ENCODE measurements at places on chromosomes 4 and X.
A peak's percentile ranks its signal among the peaks of the same experiment; 100 is the strongest.

- DNase-seq: no peak
Measured at GRCh38 chr4:52102587-52102986, 51.5 kb downstream of the SPATA18 start.

GRCh38 chr4:139553751-139554641 is 2.0 kb downstream of the SETD7 start:
- DNase-seq: no peak

- no peak for DNase-seq
Measured at GRCh38 chrX:78923198-78924015, 21.8 kb upstream of the P2RY10 start.

GRCh38 chr4:138677212-138677611 is 338.4 kb upstream of the NOCT start:
- no peak for DNase-seq

GRCh38 chr4:185068837-185069236 is 50.5 kb downstream of the HELT start:
- no peak for DNase-seq

DNA sequence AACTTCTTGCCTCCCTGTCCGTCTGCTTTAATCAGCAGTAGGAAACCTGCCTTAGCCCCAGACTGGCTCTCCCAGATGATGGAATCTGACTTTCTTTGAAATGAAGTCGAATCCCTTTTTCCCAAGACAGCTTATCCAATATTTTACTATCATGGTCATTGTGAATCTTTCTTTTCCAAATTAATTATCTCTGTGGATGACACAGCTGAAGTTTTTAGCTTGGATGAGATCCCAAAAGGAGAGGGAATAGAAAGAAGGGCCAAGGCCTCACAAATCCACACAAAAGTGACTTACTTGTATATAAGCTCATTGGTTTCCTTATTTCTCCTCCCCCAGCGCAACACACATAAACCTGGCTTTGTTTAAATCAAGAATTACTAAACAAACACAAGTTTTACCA is 100.6 kb downstream of the RASL11B start:
- no peak for DNase-seq

DNA sequence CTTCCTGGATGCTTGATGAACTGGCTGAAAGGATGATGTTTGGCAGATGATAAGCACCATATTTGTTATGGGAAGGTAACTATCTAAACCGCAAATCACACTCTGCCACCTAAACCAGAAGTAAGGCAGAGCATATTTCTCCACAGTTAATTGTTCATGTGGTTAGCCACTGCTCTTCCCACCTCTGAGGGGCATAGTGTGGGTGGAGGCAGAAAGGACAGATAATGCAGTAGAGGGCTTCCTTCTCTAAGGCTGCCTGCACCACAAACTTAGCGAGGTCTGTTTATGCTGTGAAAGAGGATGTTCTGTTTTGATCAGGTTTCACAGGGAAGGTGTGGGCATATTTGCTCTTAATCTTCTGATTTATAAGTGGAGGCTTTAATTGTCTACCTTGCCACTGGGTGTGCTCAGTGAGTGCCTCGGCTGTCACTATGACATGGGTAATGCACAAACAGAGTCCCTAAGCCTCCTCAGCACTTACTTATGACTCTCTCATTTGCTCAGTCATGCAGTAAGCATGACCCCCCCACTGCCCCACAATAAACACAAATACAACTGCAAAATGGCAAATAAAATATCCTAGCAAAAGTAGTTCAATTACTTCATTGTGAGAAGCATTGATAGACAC is 401.0 kb downstream of the TMA16 start:
- DNase-seq: no peak

DNA sequence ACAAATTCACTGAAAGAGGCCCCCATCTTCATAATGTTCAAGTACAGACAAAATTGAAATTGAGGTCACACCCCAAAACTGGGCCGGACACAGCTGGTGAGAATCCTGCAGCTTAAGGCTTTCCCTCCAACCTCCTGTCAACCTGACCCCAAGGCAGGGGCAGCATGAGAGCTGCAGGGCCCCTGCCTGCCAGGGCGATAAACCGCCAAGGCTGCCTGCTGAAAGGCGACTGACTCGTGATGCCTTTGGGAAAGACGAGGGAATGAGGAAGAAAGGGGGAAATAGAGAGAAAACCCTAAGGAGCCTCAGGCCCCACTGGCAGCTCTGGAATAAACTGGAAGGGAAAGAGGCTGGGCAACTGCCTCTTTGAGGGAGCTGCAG is 7.3 kb upstream of the IRAK1 start:
- no peak for DNase-seq

GRCh38 chr4:176841711-176842112 is 49.0 kb upstream of the VEGFC start:
- DNase-seq: no peak

- no peak for DNase-seq
Measured at GRCh38 chr4:152673489-152673888, 6.3 kb downstream of the TMEM154 start.

DNA sequence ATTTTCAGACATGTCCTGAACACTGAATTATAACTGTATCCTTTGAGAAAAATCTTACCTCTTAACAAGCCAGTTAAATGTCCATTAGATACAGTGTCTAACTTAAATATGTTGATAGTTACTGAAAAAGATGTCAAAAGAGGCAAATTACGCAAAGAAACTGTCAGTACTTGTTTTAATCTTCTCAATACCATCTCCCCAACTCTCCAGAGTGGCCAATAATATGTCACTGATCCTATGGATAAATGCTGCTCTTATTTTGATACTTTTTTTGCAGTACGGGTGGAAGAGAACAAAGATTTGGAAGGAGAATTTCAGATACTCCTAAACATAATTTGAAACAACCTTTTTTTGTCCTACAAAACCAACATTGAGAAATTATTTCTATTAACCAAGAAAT is 192.7 kb downstream of the CBR4 start:
- DNase-seq: no peak

- no peak for DNase-seq
Measured at GRCh38 chr4:26242451-26242850, 78.4 kb upstream of the RBPJ start.

- no peak for DNase-seq
Measured at GRCh38 chrX:110046001-110046400, 43.1 kb downstream of the TMEM164 start.

DNA sequence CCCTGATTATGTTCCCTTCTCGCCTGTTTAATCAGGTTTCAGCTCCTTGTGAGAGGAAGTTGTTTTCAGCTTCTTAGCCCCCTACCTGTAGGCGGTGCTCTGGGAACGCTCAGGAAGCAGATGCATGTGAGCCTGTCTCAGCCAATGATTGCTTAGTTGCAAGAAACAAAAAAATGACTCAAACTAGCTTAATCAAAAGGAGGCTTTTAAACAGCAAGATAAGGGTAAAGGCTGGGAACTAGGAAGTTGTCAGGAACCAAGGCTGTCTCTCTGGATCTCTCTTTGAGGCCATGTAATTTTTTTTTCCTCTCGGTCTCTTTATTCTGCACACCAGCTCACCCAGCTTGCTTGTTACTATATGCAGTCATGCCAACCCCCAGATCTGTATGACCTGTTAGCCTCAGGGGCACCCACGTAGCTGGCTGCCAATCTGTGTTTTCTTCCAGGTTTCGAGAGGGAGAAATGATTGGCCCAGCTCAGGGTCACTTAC is 109.1 kb downstream of the PTTG2 start:
- DNase-seq: no peak

GRCh38 chr4:67988991-67989390 is 25.7 kb upstream of the TMPRSS11A start:
- no peak for DNase-seq

DNA sequence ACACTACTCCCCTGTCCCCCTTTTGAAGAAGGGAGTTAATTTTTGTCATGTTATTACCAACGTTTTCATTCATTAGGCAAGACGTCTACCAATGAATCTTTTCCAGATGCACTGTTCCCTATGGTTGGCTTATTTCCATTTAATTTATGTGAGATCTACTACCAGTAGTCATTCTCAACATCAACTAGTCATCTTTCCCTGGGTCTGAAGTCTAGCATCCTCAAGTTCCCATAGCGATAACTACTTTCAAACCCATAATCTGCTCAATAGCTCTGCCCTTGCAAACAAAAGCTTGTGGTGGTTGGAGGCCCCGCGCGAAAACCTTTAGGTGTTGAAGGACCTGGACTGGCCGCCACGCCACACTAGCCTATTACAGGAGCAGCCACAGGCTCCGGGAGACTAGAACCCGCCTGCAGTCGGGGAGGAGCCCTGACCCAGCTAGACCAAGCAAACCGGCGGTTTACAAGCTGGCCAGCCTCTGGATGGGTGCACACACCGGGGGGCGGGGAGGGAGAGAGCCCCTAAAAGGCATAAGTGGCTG is 746 bp downstream of the PPAT start:
- peak; percentile 12 for DNase-seq

DNA sequence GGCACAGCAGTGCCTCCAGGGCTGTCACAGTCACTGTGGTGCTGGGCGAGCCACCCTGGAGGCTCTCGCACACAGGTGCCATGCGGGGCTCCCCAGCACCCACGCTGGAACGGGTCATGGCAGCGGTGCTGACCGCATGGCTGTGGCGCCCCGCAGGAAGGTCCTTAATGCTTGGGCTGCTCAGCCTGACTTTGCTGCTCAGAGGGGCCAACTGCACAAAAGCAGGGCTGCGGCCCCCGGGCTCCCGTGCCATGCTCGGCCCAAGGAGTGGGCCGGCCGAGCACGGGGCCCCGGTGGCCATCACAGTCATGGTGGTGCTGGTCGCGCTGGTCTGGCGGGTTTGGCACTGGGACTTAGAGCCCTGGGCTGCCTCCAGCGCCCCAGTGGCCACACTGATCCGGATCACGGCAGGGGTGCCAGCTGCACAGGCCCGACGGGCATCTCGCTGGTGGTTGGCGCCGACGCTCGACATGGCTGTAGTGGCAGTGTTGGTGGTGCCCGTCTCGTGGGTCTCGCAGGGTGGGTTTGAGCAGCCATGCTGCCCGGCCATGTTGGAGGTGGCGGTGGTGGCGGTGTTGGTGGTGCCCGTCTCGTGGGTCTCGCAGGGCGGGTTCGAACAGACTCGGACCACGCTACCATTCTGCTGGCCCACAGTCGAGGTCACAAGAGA is 10.2 kb upstream of the RENBP start:
- DNase-seq: no peak

GRCh38 chr4:73735231-73735630 is 5.1 kb upstream of the CXCL8 start:
- no peak for DNase-seq

DNA sequence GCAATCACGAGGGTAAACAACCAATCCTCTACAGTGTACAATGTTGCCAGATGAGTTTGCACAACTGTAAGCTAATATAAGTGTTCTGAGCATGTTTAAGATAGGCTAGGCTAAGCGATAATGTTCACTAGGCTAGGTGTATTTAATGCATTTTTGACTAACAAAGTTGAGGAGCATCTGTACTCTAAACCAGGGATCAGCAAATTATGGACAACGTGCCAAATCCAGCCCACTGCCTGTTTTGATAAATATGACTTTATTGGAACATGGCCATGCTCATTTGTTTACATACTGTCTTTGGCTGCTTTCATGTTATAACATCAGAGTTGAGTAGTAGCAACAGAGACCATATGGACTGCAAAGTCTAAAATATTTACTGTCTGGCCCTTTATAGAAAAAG is 46.3 kb upstream of the ARHGEF6 start:
- no peak for DNase-seq

DNA sequence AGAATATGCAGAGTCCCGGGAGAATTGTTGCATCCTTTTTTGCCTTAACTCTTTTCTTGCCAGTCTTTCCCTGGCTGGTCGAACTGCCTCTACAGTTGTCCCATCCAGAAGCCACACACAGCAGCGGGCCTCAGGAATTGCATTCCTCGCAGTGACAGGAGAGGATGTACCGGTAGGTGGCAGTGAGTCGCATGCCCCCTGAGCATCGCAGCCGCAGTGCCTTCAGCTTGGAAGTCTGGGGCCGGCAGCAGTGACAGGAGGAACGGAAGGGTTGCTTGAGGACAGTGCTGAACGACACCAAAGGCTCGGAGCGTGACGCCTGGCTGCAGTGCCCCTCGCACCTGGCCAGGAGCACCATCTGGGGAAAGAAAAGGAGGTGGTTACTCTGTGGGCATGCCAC is 23.5 kb downstream of the NDP start:
- DNase-seq: peak; percentile 2

DNA sequence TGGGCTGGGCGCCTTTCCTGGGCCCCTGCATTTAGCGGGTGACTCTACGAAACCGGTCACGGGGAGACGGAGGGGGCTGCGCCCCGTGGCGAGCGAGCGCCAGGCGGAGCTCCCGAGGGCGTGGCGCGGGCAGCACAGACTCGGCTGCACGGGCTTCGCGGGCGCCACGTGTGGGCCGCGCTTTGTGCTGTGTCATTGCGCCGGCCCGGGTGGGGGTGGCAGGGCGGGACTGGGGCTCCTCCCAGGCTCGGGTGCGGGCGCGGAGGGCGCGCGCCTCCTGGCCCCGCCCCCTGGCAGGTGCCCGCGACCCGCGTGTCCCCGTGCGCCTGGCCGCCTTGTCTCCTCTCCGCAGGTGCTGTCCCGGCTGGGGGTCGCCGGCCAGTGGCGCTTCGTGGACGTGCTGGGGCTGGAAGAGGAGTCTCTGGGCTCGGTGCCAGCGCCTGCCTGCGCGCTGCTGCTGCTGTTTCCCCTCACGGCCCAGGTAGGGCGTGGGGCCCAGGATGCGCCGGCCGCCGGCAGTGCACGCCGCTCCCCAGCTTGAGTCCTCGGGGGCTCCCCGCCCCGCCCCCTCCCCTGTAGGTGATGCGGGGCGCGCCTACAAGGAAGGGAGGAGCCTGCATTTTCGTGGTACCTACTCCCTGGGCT is 651 bp downstream of the UCHL1 start:
- DNase-seq: peak; percentile 21

- DNase-seq: no peak
Measured at GRCh38 chrX:84108584-84108983, 79.4 kb downstream of the RPS6KA6 start.

GRCh38 chr4:73527196-73527595 is 45.7 kb downstream of the AFM start:
- DNase-seq: no peak

GRCh38 chr4:15295421-15296162 is 132.2 kb upstream of the C1QTNF7 start:
- DNase-seq: no peak

DNA sequence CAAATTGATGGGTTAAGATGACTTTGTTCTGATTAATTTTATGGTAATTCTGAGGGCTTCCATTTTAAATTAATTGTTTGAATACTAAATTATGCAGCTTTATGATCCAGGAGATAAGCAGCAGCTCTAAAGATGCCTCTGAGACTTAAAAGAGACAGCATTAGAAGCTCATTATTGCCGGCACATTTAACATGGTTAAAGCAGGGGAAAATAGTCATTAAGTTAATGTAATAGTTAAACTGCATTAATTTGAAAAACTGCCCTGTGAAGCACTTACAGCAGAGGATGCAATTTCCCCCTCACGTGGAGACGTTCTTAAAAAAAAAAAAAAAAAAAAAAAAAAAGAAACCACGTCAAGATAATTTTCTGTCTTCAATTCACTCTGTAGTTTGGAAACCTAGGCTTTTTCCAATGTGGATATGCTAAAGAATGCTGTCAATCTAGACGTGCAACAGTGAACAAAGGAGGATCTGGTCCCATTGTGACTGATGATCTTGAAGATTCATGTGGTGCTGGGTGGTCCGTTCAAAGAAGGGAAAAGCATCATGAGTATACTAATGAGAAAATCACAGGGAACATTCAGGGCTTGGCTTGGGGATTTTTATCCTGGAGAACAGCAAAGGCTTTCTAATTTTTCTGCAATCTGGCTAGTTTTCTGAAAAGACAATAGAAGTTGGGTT is 440.6 kb upstream of the HS3ST1 start:
- DNase-seq: no peak

Data from stimulated activated CD4-positive, alpha-beta T cell treated with anti-CD3 and anti-CD28 coated beads, Interleukin-12 subunit alpha, Interleukin-12 subunit beta, amount 100 ng/mL, for 24 hours (primary cell).